ENCODE measurements at places on chromosomes 5 and 9.

DNA sequence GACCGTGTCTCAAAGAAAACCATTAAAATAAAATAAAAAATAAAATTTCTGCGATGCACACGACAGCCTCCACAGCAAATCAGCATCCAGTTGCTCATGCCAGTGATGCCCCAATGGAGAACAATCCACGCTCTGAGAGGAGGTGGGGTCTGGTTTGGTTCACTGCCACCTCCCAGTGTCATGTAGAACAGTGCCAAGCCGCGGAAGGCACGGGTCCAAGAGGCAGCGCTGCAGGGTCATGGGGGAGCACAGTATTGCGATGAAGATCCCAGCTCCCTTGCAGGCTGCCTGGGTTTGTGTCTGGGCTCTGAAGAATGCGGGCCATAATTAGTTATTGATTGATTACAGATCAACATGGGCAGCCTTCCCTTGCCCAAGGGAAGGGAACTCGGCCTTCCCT is 6.1 kb upstream of the CACFD1 start:
- DNase-seq: no peak

GRCh38 chr5:152477536-152477935 is 72.5 kb upstream of the NMUR2 start:
- DNase-seq: no peak

GRCh38 chr9:123455187-123455586 is 99.2 kb downstream of the CRB2 start:
- no peak for DNase-seq

GRCh38 chr9:107049803-107050184 is 186.8 kb downstream of the ZNF462 start:
- no peak for DNase-seq

GRCh38 chr5:110179321-110179720 is 489.6 kb downstream of the MAN2A1 start:
- no peak for DNase-seq

GRCh38 chr9:98162613-98163012 is 29.8 kb downstream of the CORO2A start:
- DNase-seq: no peak

DNA sequence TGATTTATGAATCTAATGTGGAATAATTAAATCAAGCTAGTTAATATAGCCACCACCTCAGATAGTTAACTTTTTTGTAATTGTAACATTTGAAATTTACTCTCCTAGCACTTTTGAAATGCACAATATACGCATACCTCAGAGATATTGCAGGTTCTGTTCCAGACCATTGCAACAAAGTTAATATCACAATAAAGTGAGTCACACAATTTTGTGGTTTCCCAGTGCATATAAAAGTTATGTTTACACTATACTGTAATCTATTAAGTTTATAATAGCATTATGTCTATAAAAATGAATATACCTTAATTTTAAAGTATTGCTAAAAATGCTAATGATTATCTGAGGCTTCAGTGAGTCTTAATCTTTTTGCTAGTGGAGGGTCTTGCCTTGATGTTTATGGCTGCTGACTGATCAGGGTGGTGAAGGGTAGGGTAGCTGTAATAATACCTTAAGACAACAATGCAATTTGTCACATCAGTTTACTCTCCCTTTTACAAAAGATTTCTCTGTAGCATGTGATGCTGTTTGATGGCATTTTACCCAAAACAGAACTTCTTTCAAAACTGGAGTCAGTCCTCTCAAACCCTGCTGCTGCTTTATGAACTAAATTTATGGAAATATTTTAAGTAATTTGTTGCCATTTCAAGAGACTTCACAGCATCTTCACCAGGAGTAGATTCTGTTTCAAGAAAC is 235.1 kb upstream of the ADAMTSL1 start:
- DNase-seq: no peak

DNA sequence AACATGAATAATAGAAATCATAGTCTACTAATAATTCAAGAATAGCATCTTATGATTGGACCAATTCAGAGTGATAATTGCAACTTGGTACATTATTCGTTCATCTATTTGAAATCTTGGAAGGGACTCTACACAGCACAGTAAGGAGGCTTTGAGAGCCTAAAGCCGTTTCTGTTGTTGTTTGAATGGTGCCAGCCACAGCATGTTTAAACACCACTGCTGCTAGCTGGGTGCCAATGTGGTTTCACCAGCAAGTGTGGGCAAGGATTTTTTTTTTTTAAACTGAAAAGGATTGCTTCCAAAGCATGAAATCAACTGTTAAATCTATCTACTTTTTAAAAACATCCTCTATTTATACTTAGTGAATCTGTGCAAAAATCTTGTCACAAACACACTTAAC is 253.9 kb upstream of the MAP3K1 start:
- DNase-seq: no peak

GRCh38 chr5:83470526-83471404 is 779 bp upstream of the VCAN start:
- no peak for DNase-seq

GRCh38 chr5:99879791-99880511 is 655.2 kb upstream of the FAM174A start:
- no peak for DNase-seq

- DNase-seq: no peak
Observed at GRCh38 chr5:90557391-90557790, 1.2 kb upstream of the ADGRV1 start.

- DNase-seq: no peak
Observed at GRCh38 chr5:31122998-31123951, 70.2 kb upstream of the CDH6 start.

- DNase-seq: no peak
Observed at GRCh38 chr5:12316812-12317211, 412.6 kb upstream of the CTNND2 start.

- no peak for DNase-seq
Observed at GRCh38 chr5:78129597-78129996, 164.9 kb downstream of the AP3B1 start.

GRCh38 chr5:24365406-24365805 is 279.4 kb downstream of the CDH10 start:
- no peak for DNase-seq

Measured in NCI-H2029 treated with DMSO at 0.1 percent for 48 hours (cell line).